ENCODE measurements at places on chromosomes 1 and 21. TPM values are rescaled to one million over a fixed set of nuclear protein-coding genes. Genes with fewer than 3 reads are reported as not detected.

DNA sequence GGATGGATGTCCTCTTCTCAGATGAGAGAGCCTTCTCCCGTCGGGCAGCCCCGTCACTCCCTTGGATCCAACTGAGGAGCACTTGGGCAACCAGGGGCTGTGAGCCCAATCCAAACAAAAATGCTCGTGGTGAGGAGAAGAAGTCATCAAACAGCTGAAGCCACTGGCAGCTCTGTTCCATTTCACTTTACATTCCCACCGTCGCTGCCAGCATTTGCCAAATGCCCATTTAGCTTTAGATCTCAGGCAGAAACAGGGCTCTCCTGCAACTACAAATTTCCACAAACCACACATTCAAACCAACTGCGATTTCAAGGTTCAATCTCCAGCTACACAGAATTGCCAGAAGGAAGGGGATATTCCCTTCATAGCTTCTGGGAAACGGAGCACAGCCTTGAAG, 634.6 kb downstream of the SMYD3 start:
- DNase-seq, result no peak

GRCh38 chr21:40139636-40140035, 272.4 kb downstream of the PCP4 start:
- no peak for DNase-seq

GRCh38 chr1:218852527-218852926, 321.2 kb upstream of the LYPLAL1 start:
- DNase-seq, result no peak

DNA sequence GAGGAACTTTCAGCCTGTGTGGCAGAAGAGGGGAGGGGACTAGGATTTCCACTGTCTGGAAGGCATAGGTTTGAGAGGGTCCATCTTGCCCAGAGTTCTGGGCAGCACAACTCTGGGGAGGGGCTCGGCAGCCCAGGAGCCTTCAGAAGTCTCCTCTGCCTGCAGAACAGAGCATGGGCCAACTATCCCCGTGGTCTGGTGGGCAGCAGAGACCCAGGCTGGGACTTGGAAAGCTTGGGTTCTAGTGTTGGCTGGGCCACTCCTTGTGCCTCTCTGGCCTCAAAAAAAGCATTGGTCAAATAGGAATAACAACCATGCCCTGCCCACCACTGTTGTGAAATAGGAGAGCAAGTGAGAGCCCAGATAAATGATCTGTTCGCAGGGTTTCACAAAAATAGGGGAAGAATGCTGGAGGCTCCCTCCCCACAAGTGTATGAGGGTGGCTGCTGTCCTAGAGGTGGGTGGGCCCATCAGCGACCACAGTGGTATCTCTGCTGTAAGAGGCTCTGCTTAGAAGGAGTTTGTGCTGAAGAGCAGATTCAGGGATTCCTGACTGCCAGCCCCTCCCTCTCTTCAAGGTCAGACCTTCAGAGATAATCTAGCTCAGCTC, 8.9 kb downstream of the EPHA10 start:
- DNase-seq, result no peak

PIGP gene
- 5.6 TPM for total RNA-seq

C1orf116 gene
- total RNA-seq, result 0.17 TPM

DNA sequence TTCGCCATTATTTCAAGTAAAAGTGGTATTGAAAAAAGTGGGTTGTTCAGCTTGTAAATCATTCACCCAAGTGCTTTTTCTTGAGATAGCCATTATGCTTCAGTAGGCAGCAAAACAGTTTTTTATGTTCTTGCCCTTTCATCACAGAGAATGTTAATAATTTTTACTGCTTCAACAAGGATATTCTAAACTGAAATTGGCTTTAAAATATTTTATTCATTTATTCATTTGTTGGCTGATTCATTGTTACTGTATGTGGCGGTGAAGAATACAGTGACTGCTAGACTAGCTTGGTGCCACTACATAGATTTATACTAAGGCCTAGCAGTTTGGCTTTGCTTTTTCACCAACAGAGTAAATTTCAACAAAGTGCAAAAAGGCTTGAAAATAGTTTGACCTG, 121.5 kb downstream of the OLFML2B start:
- no peak for DNase-seq

RNF220 gene
- total RNA-seq, result 90.4 TPM

- DNase-seq, result no peak
Measured at GRCh38 chr1:203403586-203403985, 52.7 kb upstream of the FMOD start.

CFHR3 gene
- not detected for total RNA-seq

DNA sequence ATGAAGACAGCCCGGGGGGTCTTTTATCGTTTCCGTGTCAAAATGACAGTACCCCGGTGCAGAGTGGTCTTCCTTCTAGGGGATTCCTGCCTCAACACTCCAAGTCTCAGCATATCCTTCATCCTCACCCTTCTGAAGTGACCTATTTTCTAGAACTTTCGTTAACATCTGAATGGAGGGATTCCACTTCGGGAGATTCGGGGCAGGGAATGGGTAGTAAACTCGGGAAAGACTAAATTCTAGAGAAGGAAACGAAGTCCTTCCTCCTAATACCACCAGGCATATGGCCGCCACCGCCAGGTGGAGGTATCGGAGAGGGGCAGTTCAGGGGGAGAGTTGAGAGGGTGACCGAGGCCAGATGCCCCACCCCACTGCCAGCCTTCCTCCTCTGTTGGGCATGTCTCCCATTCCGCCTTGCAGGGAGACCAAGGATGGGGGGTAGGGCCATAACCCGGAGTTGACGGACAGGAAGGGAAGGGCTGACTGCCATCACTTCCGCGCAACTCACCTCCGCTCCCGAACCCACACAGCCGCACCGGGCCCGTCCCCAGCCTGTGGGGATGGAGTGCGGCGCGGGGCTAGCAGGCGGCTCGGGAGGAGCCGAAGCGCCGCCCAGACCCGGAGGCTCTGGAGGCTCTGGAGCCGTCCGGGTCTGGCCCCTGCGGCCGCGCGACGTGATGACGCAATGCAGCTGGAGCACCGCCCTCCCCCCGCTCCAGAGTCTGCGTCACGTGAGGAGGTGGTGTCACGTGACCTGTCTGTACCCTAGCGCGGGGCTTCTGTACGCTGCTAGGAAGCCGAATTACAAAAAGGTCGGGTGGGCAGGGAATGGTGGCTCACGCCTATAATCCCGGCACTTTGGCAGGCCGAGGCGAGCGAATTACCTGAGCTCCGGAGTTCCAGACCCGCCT, at the start of gene KLHL12:
TSS of gene KLHL12 (minus strand) at position 654 of the 911 bp plus-strand sequence. CDS start 2,072 bp downstream, outside the sequence.
- DNase-seq, result peak; percentile 99

TNFAIP8L2 gene
- total RNA-seq, result 0.14 TPM

- DNase-seq, result no peak
Measured at GRCh38 chr1:202850593-202851362, 38.2 kb downstream of the RABIF start.

DNA sequence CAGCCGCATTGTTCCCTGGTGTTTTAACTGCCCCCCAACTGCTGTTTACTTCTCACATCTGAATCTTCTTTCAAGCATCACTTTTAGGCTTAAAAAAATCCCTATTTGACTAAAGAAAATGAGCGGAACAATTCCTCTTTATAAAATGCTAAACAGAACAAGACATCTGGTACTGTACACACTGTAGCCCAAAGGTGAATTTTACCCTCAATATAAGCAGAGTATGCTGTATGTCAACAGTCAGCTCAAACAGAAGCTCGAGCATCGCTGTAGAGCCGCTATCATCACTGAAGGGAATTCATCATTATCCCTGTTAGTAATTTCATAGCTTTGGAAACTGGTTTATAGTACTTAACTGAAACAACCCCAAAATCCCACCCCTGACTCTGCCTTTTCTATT, 85.3 kb downstream of the LRRC8D start:
- DNase-seq, result no peak

- peak; percentile 100 for DNase-seq
Measured at GRCh38 chr1:11805422-11806306, at the start of the genes CLCN6 and MTHFR. TSS of gene CLCN6 (plus strand) at chr1:11806191. CDS start at chr1:11806263, 72 bp downstream. TSS of gene MTHFR (minus strand) at chr1:11805964. CDS start at chr1:11803116, 2,848 bp downstream.

- no peak for DNase-seq
Measured at GRCh38 chr1:48338257-48338656, 115.7 kb downstream of the SLC5A9 start.

DNA sequence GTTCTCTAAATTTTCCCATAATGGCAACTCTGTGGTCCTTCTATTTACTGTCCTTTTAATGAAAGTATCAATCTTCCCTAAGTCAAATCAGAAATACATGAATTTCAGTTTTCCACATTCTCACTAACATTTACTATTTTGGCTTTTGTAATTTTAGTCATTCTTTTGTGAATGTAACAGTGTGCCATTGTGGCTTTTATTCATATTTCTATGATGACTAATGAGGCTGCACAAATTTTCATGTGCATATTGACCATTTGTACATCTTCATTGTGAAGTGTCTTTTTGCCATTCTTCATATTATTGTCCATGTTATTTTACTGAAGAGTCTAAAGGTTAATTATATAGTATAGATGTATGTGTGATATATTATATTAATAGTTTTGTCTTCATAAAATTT, 431.0 kb upstream of the BRINP3 start:
- DNase-seq, result no peak

CELA3B gene
- not detected for total RNA-seq

DNA sequence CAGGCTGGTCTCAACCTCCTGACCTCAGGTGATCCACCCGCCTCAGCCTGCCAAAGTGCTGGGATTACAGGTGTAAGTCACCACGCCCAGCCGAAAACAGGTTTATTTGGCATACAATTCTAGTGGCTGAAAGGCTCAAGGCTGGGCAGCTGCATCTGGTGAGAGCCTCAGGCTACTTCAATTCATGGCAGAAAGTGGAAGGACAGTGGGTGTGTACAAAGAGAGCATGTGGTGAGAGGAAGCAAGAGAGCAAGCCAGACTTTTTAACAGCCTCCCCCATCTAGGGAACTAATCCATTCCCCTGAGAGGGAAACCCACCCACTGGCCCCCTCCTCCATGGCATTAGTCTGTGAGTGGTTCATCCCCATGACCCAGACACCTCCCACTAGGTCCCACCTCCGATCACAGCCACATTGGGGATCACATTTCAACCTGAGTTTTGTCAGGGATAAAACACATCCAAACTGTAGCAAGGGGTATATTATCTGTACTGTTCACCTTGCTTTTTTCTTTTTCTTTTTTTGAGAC, 9.5 kb downstream of the BMP8A start:
- DNase-seq, result no peak

PTPRU gene
- 2.4 TPM for total RNA-seq

GNAI3 gene
- total RNA-seq, result 16.3 TPM

DNA sequence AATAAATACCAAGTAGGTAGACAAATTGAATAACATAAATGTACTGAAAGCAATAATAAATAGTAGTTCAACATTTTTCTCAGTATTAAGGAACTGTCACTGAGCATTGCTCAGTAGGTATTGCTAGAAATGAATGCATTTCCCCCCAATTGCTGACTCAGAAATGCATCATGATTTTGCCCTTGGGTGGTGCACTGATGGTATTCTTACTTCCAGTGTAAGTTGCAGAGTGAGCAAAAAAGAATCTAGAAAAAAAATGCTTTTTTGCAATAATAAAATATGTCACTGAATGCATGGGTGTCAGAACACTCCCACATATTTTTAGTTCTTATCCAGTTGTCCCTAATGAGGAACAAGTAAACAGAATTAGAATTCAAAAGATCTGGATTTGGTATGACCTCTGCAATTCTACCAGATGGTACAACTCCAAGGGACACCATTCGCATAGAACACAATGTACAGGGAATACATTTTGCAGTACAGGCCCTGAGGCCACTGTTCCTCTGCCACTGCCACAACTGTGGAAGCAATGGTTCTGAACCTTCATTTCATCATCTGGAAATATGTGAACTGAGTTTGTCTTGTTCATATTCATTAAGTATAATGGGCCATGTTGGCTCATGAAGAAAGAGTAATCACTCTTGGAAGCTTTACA, 78.0 kb downstream of the ATP6V1G3 start:
- peak; percentile 27 for DNase-seq

GRCh38 chr1:7550981-7551380, 220.1 kb upstream of the VAMP3 start:
- DNase-seq, result no peak

FAM72C gene
- total RNA-seq, result 1.7 TPM

- DNase-seq, result peak; percentile 30
Measured at GRCh38 chr1:234683861-234684632, 74.1 kb upstream of the IRF2BP2 start.

CD55 gene
- 130 TPM for total RNA-seq

CGN gene
- total RNA-seq, result 2.4 TPM

DNA sequence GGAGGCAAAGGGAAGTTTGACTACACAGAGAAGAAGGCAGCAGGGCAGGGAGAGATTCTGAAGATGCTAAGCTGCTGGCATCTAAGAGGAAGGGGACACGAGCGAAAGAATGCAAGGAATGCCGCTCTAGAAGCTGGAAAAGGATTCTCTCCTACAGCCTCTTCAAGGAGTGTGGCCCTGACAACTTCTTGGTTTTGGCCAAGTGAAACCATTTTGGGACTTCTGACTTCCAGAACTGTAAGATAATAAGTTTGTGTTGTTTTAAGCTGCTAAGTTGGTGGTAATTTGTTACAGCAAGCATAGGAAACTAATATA, 28.5 kb downstream of the MGST3 start:
- DNase-seq, result no peak

DNA sequence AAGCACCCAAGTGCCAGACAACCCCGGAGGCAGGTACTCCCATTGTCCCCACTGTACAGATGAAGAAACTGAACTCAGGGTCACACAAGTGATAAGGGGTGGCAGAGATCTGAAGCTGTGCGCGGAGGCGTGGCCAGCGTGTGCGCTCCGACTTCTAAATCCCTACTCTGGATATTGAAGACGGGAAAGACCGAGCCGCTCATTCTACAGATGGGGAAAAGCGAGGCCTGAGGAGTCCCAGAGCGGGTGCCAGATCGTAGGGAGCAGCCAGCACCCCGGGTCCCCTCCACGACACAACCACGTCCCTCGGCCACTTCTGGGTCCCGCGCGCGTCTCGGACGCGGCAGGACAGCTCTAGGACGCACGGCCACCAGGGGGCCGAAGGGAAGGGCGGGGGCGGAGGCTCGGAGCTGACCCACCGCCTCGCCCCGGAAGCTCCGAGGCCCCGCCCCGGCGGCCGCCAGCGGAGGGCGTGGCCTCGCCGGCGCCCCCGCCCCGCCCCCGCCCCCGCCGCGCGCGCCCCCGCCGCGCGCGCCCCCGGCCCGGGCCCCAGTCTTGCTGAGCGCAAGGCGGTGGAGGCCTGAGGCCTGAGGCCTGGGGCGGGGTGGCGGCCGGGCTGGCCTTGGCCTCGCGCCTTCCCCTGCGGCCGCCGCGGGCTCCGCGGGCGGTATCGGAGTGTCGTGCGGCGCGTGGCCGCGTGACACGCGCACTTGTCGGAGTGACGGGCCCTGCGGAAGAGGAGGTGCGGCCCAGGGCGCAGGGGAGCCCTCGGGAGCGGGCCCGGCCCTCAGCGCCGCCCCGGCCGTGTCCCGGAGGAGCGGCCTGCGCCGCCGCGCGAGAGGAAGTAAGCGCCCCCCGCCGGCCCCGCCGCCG, at the start of gene H6PD:
TSS of gene H6PD (plus strand) at position 552 of the 873 bp plus-strand sequence. CDS start 10,161 bp downstream, outside the sequence.
- peak; percentile 86 for DNase-seq

GRCh38 chr1:110070671-110071242, at the start of gene ALX3:
TSS of gene ALX3 (minus strand) at chr1:110070672. CDS start at chr1:110070612, 60 bp downstream.
- no peak for DNase-seq

- DNase-seq, result no peak
Measured at GRCh38 chr1:236959112-236959511, 45.1 kb downstream of the MT1HL1 start.

DYRK3 gene
- 11.4 TPM for total RNA-seq

DNA sequence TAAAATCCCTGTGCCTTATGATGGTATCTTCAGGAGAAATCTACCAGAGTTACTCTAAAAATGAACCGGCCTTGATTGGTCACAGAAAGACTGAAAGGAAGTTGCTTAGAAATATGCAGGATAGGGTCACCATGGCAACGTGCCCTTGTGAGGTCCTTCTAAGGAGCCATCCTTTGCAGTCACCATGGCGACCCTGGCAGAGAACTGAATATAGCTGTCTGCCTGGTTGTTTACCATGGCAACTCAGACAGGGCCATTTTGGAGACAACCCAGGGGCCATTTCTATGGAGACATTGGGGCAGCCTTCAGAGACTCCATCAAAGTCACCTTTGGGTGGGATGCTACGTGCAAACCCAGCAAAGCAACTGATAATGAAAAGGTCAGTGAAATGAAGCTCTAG, 43.0 kb downstream of the SNX7 start:
- peak; percentile 13 for DNase-seq

Measured in dermis blood vessel endothelial cell (primary cell).